Osteocyte (in vitro differentiated cells): ENCODE measurements at places on chromosomes 1 and 21.

GRCh38 chr1:1272341-1273208, 1.1 kb downstream of the UBE2J2 start:
- no peak for DNase-seq

GRCh38 chr1:230140221-230141020, 73.4 kb downstream of the GALNT2 start:
- DNase-seq: no peak

GRCh38 chr1:197360068-197360467, 92.0 kb downstream of the CRB1 start:
- DNase-seq: no peak

- no peak for DNase-seq
These were observed 29.6 kb upstream of the RGS8 start for GRCh38 chr1:182713939-182714338.

DNA sequence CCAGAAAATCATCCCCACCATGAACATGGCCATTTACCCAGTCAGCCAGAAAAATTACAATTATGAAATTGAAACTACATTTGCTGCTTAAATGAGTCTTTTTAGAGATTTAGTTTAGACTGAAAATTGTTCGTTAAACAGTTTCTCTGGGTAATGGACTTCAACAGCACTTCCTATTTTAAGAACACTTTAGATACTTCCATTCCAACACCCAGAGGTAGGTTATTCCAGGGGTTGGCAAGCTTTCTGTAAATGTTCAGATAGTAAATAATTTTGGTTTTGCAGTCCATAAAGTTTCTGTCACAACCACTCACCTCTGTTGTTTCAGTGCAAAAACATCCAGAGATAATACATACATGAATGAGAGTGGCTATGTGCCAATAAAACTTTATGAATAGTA, 10.2 kb downstream of the NMNAT2 start:
- no peak for DNase-seq
